Cardiac septum (tissue), 1 donor: ENCODE measurements at places on chromosomes 1 and 21.
A peak's percentile ranks its signal among the peaks of the same experiment; 100 is the strongest.

DNA sequence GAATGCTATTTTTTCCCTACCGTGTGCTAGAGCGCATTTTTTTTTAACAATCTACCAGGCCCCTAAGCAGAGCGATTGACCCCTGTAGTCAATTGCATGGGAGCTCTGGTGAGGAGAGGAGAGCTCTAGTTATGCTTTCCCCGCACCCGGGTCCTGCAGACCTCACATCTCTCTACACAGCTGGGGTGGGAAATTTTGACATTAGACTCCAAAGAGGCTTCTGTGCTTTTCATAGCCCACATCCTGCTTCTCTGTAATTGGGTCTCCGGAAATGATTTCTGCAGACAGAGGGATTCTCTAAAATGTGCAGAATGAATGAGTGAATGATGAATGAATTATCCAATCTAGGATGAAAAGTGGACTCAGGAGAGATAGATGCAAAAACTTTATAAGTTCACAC is 41.5 kb upstream of the DUSP10 start:
- DNase-seq = no peak

GRCh38 chr1:234724516-234725176 is 114.7 kb upstream of the IRF2BP2 start:
- DNase-seq = peak; percentile 88

DNA sequence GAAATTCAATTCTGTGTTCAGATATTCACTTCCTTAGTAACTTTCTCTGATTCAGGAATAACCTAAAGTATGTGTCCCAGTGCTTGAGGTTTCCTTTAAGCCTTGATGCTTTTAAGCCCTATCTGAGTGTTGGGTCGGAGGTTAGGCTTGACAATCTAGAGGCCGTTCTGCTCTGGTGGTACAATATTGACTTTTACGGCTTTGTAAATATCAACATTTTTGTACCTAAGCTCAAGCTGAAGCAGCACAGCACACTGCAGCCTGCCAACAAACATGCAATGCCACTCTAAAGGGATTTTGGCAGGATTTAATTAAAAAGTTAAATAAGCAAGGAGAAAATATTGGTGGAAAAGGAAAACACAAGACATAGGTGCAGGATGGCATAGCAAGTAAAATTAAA is 279.2 kb downstream of the NEGR1 start:
- no peak for DNase-seq

- no peak for DNase-seq
Measured at GRCh38 chr1:28756846-28757245, 20.1 kb downstream of the YTHDF2 start.

DNA sequence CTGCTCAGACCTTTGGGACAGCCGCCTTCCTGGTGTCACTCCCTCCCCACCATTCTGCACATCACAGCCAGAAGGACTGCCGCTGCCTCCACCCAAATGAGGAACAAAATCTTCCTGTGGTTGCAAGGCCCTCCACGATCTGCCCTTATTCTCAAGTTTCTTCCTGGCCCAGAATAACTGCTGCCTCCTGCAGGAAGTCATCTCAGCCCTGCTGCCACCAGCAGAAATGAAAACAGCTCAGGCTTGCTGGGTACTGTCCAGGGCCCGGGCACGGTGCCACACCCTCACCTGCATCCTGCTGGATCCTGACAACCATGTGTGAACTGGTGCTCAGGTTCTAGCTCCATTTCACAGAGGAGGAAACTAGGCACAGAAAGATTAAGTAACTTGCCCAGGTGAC is 2.8 kb downstream of the CLDN19 start:
- peak; percentile 64 for DNase-seq

DNA sequence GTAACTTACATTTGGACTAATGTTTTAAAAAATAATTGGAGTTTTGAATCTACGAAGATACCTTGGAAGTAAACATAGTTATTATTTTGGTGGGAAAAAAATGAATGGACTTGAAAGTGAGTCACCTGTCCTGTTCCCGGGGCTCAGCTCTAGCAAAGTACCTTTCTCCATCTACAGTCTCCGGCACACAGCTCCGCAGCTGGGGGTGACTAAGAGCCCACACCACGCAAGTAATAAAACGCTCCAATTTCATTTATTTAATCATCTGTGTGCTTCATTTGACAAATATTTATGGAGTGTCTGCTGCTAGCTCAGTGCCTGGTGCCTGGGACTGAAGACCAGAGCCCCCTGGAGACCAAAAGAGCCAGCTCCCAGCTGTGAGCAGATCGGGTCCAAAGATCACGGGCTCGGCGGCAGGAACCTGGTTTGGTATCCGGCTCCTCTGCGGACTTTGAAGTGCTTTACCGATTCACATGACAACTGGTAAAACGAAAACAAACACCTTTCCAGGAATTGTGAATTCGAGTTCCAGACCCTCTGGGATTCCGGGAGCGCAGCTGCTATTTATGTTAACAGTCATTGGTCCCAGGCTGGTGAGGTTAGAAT is 1.7 kb upstream of the RIPK4 start:
- no peak for DNase-seq

DNA sequence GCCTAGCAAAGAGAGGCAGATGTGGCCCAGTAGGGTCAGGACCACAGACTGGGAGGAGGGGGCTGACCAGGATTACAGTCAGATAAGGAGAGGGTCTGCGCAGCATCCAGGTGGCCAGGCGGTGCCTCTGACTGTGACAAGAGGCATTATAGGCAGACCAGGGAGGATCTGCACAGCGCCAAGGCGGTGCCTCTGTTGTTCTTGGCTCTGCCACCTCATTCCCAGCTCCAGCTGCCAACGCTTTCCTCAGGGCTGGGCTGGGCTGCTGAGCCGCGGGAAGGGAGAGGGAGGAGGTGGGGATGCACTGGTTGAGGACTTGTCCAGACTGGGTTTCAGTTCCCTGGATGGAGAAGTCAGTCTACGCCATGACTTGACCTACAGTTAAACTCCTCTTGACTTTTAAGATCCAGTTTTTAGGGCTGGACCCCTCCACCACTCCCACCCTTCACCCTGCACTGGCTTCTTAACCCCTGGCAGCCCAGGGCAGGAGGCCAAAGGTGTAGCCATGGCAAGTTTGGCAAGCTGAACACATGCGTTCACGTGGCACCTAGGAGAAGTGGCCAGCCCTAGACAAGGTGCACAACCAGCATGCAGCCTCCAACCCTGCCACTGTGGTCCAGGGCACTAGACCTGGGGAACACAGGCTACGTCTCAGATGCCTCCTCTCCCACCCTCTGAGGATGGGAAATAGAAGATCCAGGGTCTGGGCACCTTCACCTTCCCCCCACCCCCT is 4.5 kb upstream of the CRABP2 start:
- DNase-seq = no peak
